ENCODE measurements at places on chromosomes 1 and 21.

- DNase-seq: peak; percentile 78
Measured at GRCh38 chr1:23543707-23544443, 12.8 kb upstream of the E2F2 start.

GRCh38 chr21:46326110-46326703 is 2.3 kb downstream of the PCNT start:
- peak; percentile 16 for DNase-seq

- no peak for DNase-seq
Measured at GRCh38 chr1:63906047-63906704, 132.4 kb downstream of the ROR1 start.

- DNase-seq: no peak
Measured at GRCh38 chr1:197690074-197690473, 85.2 kb downstream of the DENND1B start.

GRCh38 chr1:110017792-110018191 is 16.6 kb upstream of the STRIP1 start:
- DNase-seq: peak; percentile 64

DNA sequence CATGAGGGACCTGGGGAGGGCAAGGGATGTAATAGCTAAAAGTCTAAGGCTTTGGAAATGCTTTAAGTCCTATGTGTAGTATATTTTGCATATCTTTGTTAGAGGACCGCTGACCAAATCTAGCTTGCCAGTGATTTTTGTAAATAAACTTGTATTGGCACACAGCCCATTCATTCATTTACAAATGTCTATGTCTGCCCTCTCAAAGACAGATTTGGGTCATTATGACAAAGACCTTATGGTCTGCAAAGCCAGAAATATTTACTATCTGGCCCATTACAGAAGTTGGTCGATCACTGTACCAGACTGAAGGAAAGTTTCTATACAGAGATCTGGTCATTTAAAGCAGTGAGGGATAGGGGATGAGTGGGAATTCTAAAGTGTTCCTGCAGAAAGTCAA is 120.1 kb upstream of the RAVER2 start:
- no peak for DNase-seq

DNA sequence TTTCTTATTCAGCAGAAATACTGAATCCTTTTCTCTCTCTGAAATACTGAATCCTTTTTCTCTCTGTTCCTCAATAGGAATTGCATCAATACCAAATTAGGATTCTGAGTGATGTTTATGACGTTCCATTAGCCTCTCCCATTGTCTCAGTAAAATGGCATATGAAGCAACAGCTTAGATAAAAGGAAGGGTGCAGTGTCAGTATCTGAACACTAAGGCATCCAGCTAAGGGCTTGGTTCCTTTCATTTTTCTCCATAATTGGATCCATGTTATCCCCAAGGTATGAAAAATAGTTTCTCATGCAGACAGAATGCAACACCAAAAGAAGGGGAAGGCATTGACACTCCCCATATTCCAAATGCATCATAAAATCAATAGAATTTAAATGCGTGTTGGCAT is 61.5 kb upstream of the RAVER2 start:
- DNase-seq: no peak

GRCh38 chr1:76864383-76864782 is 2.9 kb upstream of the ST6GALNAC5 start:
- DNase-seq: no peak

- peak; percentile 98 for DNase-seq
Measured at GRCh38 chr1:114610546-114611245, 29.3 kb upstream of the BCAS2 start.

DNA sequence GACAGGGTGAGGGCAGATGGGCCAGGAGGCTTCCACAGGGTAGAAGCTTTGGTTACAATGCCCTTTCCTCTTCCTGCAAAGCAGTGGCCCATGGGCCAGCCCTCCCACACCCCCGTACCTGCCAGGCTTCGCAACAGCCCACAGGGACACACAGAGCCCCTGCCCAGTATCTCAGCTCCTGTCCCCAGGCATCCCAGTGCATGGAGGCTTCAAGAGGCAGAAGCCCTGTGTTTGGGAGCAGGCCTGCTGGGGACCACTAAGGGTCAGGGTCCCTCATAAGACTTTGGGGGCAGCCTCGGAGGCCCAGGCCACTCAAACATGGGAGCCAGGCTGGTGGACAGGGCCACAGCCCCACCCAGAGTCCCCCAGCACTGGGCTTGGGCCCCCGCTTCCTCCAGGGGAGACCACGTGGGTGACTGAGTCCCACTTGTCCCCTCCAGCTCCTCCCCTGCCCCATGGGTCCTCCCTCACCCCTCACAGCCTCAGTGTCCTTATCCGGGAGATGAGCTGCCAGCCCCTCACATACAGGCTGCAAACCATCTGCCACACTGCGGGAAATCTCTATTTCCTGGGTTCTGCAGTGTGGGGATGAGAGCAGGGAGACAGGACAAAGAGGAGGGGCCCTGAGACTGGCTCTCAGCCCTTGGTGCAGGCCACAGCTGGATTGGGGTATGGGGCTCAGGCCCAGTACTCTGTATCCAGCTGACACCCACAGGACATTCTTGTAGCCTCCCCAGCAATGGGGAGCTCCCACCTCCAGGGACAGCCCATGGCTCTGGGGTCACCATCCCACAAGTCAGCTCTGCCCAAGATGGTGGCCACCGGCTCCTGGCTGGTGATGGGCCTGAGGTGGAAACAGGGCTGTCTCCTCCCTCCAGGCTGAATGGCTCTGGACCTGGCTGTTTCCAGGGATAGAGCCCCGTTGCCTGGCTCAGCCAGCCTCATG is 50.7 kb downstream of the WNT9A start:
- no peak for DNase-seq

DNA sequence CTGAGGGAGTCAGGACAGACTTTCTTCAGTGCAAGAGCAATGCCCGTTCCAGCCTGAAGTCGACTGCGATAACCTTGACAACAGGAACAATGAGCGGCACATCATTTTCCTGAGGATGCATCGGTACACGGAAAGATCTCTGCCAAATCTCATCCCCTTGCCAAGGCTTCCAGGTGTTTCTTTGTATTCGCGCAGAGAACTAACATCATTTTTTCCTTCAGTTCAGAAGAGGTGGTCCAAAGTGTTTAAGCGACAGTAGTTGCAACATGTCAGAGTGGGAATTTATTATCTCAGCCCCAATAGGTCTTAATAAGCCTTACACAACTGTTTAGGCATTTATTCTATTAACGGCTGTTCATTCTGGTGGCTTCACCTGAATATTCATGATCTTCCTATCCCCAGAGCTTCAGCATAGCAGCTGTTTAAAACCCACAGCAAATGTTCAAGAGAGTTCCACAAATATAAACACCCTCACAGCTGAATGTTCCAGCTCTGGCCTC is 129.7 kb upstream of the NFIA start:
- DNase-seq: no peak

DNA sequence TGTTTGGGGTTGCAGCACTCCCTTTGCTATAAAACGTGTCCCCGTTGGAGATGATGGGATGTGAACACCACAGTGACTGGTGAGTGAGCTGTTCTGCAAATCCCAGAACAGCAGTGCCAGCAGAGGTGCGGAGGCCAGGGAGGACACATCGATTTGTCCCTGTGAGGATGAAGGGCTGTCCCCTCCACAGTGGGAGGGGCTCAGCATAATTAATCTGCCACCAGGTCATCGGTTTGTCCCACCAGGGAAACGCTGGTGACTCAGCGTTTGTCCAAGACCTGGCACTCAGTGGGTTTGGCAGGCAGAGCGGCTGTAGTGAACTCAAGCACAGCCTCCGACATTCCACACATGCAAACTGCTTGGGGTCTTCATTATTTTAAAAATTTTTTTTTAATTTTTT is 22.8 kb upstream of the PDE9A start:
- no peak for DNase-seq
